Fibroblast of villous mesenchyme (primary cell): ENCODE measurements at places on chromosomes 2 and 18. TPM values are rescaled to one million over a fixed set of nuclear protein-coding genes. Genes with fewer than 3 reads are reported as not detected.

DNA sequence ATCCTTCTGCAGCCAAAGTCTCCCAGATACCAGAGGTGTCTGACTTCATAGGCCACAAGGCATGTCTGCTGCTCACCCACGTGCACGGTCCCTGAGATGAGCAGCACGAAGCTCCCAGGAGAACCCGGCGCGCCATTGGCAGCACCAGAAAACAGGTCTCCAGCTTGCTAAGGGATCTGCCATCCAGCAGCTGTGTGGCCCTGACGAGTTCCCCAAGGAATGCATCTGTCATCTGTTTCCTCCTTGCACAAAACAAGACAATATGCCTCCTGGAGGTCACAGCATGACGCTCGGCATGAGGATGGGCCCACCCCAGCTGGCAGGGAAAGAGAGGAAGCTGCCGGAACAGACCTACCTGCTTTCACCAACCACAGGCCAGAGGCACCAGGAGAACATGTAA, 29.2 kb downstream of the HS6ST1 start:
- no peak for DNase-seq

- DNase-seq: no peak
Measured at GRCh38 chr2:31446848-31447247, 32.3 kb upstream of the XDH start.

The PLEKHH2 gene
- total RNA-seq: 3.9 and 7.3 TPM in 2 replicates

- peak; percentile 79 for DNase-seq
Measured at GRCh38 chr2:48510329-48510728, 19.6 kb upstream of the STON1 start.

GRCh38 chr2:122433123-122433754, 677.8 kb downstream of the TSN start:
- no peak for DNase-seq

DNA sequence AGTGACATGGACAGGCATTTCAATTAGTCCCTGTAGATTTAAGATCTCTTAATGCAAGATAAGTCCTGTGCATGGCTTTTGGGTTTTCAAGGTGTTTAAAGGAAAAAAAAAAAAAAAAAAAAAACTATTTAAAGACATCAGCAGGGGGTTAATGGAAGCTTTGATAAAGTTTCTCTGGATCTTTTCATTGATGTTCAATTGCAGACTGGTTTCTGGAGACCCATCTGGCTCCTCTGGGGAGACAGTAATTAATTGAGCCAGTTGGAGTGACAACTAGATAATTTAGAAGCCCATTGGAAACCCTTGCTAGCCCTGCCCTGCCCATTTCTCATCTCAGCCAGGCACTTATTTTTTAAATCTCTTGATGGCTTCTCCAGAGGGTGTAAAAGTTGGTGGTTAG, 98.7 kb downstream of the EPHA4 start:
- no peak for DNase-seq

The SLC19A3 gene
- total RNA-seq: under 0.01 and 0.32 TPM in 2 replicates

DNA sequence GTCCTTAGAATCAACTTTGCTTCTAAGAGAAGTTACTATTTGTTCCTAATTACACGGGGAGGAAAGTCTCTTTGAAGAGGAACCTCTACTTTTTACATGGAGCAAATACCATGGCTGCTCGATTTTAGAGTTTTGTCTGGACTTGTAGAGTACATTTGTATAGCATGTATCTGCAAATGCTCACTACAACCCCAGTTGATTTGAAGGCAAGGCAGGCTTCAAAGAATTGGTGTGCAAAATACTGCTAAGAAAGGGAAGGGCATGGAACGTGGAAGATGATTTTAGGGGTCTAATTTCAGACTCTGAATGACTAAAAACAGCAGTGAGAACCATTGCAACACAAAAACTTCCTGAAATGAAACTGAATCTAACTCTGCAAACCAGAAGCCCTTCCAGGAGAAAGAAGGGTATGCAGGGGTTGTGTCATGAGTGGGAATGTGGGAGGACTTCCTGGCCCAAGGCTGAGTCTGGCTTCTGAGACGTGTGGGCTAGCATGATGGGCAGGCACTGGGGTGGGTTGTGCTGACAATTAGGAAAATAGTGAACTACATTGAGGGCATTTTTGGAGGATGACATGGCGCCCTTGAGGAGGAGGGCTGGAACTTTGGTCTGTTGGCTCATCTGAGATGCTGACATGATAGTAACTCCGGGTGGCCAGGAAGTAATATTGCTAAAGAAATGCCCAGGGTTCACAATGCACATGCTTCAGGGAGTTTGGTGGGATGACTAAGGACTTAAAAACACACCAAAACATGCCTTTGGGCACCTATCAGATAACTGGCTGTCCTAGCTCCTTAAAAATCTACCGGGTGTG, 18.9 kb upstream of the IL1R2 start:
- peak; percentile 86 for DNase-seq

The KCNK3 gene
- under 0.01 TPM in 2 replicates for total RNA-seq

The FNDC4 gene
- 8.6 and 11.6 TPM in 2 replicates for total RNA-seq

DNA sequence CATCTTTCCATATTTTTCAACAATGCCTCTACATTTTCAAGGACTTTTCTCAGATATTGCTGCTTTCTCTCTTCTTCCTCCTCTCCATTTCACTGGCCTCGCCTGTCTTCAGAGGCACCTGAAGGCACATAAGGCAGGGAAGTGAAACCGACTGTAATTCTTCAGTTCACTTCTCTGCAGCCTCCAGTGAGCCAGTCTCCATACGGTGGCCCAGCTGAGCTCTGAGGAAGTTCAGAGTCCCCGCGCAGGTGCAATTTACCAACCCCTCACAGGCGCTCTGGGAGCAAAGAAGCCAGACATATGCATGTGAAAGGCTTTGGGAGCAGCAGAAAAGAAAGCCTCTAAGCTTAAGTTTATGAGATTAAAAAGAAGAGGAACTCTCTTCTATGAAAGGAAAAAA, 12.4 kb downstream of the KLHL14 start:
- no peak for DNase-seq

DNA sequence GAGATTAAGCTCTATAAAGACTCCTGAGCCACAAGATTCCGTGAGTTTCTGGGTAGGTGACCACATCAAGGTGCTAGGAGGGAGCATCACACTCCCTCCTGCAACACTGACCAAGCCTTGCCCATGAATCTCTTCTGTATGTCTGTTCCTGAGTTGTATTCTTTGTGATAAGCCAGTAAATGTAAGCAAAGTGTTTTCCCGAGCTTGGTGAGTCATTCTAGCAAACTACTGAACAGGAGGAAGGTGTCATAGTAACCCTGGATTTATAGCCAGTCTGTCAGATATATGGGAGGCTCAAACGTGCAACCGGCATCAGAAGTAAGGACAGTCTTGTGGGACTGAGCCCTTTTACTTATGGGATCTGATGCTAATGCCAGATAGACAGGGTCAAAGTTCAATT, 346.1 kb upstream of the KYNU start:
- peak; percentile 10 for DNase-seq

The SKOR2 gene
- not detected in 2 replicates for total RNA-seq

DNA sequence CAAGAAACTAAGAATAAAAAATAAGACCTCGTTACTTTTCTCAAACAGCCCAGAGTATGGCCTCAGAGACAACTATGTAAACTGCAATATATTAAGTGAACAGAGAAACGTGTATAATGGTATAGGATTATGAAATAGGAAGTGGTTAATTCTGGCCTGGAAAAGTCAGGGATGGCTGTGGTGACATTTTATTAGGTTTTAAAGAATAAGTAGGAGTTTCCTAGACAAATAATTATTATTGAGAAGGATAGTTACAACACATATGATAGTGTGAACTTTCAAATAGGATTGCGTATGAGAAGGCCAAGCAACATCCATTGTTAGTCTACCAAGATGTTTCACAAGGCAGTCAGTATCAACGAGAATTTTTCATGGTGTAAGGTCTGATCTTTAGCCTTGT, 244.1 kb downstream of the LPIN1 start:
- DNase-seq: peak; percentile 74

DNA sequence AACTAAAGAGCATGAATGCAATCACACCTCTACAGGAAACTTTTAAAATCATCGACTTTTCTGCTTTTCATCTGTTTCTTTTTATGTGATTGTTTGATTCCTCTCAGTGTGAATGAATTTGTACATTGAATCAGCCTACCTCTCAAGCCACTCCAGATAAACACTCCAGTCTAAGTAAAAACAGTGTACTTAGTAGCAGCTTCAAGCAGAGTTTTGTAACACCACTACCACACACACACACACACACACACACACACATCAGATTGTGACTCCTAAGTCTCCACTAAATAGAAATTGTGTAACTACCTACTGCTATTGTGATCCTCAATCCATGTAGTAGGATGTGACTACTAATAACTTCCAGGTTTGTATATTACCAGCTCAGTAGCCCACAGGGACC, 65.3 kb upstream of the EPB41L5 start:
- DNase-seq: no peak

The SERPINB4 gene
- not detected in 2 replicates for total RNA-seq

The NAT8 gene
- total RNA-seq: not detected in 2 replicates

DNA sequence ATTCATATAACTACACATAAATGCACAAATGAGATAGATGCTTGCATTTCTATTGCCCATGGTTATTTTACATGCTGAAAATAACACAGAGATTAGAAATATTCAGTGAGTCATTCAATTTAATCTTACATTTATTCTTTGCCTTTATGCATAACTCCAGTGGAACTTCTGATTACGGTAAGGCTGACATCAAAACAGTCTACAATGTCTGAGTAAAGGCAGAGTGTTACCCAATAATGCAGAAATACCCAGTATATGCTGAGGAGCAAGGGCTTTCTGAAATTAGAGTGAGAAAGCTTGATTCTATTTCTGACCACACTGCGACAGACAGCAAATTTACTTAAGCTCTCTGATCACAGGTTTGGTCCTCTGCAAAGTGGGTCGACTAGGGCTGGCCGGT, 9.2 kb downstream of the NMI start:
- no peak for DNase-seq

The NRP2 gene
- 117 and 120 TPM in 2 replicates for total RNA-seq

DNA sequence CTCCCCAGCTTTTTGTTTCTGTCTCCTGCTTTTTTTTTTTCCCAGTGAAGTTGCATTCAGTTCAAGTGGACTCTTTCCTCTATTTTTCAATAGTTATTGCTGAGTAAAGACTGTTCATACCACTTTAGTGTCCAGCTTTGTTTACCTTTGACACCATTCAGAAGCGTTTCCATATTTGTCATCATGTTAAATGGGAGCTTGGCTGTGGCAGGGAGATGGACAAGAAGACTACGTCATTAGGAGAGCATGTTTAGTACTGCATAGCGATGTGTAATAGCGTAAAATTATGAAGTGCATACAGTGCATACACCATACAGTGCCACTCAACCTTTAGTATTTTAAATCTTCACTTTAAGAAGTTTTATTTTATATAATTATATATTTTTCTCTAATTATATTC, 655.9 kb downstream of the DCC start:
- DNase-seq: no peak

DNA sequence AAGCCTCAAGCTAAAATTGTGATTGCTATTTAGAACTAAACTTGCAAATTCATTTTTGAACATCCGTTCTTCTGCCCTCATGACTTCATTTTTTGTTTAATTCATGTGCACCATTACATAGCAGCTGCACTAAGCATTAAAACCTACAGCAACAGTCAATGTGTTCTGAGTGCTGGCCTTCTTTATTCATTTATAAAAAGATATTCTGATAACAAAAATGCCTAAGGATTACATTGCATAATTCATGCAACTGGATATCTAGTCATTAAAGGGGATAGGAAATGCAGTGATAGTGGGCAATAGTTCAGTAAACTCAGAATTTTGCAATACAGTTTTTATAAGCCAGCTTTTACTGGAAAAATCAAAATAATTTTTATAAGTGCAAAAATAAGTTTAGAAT, 294.4 kb upstream of the EPC2 start:
- DNase-seq: peak; percentile 13
